Activated CD4-positive, alpha-beta T cell treated with anti-CD3 and anti-CD28 coated beads, Interleukin-2, amount 10 ng/mL, durations not matched to agents 7 days and 5 days (primary cell): ENCODE measurements at places on chromosomes 5 and 9.
A peak's percentile ranks its signal among the peaks of the same experiment; 100 is the strongest.

- H3K27me3 ChIP-seq: peaks cover 21% of the 10 kb centered on the region
- peaks cover 29% of the 10 kb centered on the region for H3K4me1 ChIP-seq
- no peak for DNase-seq
- no peak overlapping the region for H3K4me3 ChIP-seq
- H3K27ac ChIP-seq: no peak overlapping the region
- H3K36me3 ChIP-seq: no peaks in the 10 kb centered on the region
Measured at GRCh38 chr5:91277840-91278239, 105.3 kb downstream of the ARRDC3 start.

- H3K27me3 ChIP-seq: peaks cover 18% of the 10 kb centered on the region
- H3K27ac ChIP-seq: no peak overlapping the region
- no peak overlapping the region for H3K4me3 ChIP-seq
- no peaks in the 10 kb centered on the region for H3K4me1 ChIP-seq
- H3K36me3 ChIP-seq: no peaks in the 10 kb centered on the region
- DNase-seq: no peak
Measured at GRCh38 chr9:92173318-92173717, 58.1 kb upstream of the SPTLC1 start.

DNA sequence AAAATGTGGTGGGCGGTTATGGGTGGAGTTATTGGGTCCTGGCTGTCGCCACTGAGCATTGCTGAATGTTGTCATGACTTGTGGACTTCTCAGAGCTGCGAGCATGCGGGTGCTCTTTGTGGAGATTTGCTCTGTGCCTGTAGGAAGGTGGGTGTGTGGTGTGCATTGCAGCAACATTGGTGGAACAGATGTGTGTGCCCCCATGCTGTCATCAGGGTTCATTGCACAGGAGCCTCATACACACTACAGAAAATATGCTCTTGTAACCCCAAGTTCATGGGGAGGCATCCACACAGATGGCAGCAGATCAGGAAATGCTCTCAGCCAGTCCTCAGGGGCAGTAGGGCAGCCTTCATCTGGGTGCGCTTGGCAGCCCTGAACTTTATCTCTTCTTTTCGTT lies 55.9 kb upstream of the PHF2 start:
- no peak overlapping the region for H3K27ac ChIP-seq
- H3K4me3 ChIP-seq: no peak overlapping the region
- H3K4me1 ChIP-seq: peaks cover 3% of the 10 kb centered on the region
- no peaks in the 10 kb centered on the region for H3K27me3 ChIP-seq
- peaks cover 29% of the 10 kb centered on the region for H3K36me3 ChIP-seq

- H3K36me3 ChIP-seq: no peaks in the 10 kb centered on the region
- H3K4me1 ChIP-seq: peaks cover 26% of the 10 kb centered on the region
- DNase-seq: no peak
- no peak overlapping the region for H3K27ac ChIP-seq
Measured at GRCh38 chr5:522899-523440, 1.3 kb downstream of the SLC9A3 start.

- peaks cover 17% of the 10 kb centered on the region for H3K4me1 ChIP-seq
- DNase-seq: peak; percentile 44
- peak overlapping the region; percentile 84 for H3K27ac ChIP-seq
- no peak overlapping the region for H3K4me3 ChIP-seq
- H3K36me3 ChIP-seq: peaks cover 26% of the 10 kb centered on the region
- no peaks in the 10 kb centered on the region for H3K27me3 ChIP-seq
Measured at GRCh38 chr9:34256987-34257585, 72.0 kb downstream of the KIF24 start.

DNA sequence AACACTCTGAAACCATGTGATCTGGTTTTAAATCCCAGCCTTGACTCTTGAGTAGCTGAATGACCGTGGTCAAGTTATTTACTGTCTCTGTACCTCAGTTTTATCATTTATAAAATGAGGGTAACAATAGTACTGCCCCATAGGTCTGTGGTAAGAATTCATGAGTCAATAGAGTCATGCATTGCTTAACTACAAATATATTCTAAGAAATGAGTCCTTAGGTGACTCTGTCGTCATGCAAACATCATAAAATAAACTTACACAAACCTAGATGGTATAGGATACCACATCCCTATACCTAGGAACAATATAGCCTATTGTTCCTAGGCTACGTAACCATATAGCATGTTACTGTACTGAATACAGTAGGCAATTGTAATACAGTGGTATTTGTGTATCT lies 20.3 kb upstream of the ABCA1 start:
- no peaks in the 10 kb centered on the region for H3K27me3 ChIP-seq
- H3K4me1 ChIP-seq: peaks cover 4% of the 10 kb centered on the region
- no peak overlapping the region for H3K4me3 ChIP-seq
- H3K36me3 ChIP-seq: no peaks in the 10 kb centered on the region
- no peak for DNase-seq

DNA sequence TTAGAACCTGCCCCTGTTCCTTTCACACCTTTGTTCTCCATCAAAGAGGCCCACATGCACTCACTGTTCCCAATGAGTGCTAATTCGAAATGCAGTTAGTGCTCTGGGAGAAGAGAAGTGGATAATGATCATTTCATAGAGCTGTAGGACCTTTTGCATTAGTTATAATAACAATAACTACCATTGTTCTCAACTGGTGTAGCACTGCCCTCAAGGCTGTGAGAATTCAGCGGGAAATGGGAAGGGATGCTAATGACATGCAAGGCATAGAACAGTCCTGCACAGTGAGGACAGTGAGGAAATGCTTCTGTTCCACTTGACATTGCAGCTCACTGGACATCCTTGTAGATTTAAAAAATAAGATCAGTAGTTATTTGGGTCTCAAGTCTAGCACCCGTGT lies 187.4 kb downstream of the FBXL7 start:
- no peaks in the 10 kb centered on the region for H3K4me1 ChIP-seq
- H3K36me3 ChIP-seq: no peaks in the 10 kb centered on the region
- no peaks in the 10 kb centered on the region for H3K27me3 ChIP-seq
- no peak overlapping the region for H3K27ac ChIP-seq
- H3K4me3 ChIP-seq: no peak overlapping the region

DNA sequence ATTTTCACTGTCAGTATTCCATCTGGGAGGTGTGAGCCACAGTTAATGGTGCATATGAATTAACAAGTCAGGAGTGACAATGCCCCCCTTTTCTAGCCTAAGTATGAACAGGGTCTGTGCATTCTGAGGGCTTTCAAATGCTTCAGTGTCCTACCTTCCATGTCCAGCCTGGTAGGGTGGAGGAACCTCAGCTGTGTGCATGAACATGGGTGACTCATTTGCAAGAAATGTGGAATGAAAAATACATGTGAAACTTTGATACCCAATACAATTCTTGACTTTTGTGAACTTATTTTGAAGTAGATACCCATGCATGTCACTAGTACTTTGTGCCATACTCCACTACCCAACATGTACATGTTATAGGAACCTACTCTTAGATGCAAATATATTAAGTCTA lies 375.8 kb downstream of the SEMA5A start:
- no peak for DNase-seq
- H3K36me3 ChIP-seq: no peaks in the 10 kb centered on the region
- H3K27me3 ChIP-seq: no peaks in the 10 kb centered on the region
- H3K4me1 ChIP-seq: no peaks in the 10 kb centered on the region
- no peak overlapping the region for H3K4me3 ChIP-seq
